ENCODE measurements at places on chromosomes 2 and 18. TPM values are rescaled to one million over a fixed set of nuclear protein-coding genes. Genes with fewer than 3 reads are reported as not detected.

Gene TEKT4
- not detected for total RNA-seq

Gene ELOA2
- total RNA-seq = not detected

Gene NPHP1
- total RNA-seq = 3.6 TPM

Gene POMC
- not detected for total RNA-seq

Gene TNFRSF11A
- not detected for total RNA-seq

GRCh38 chr2:40281021-40281940 lies 170.6 kb downstream of the SLC8A1 start:
- no peak for DNase-seq
- peaks cover 64% of the 10 kb centered on the region for H3K4me1 ChIP-seq
- H3K27me3 ChIP-seq = no peaks in the 10 kb centered on the region
- no peaks in the 10 kb centered on the region for H3K36me3 ChIP-seq
- H3K4me3 ChIP-seq = peak overlapping the region; percentile 49

DNA sequence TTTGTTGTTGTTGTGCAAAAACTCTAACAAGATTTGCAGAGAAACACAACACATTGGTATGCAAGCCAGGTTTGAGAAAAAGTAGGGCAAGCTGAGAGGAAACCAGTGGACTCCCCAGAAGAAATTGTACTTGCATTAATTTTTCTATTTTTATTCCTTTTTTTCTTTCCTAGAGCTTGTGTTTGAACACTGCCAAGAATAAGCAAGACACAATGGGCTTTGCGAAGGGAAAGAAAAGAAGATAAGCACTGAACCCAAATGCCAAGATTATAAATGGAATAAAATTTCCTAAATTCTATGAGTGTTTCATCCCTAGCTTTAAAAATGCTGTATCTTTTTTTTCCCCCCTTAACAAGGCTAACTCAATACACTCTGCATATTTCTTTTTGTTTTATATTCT lies 17.0 kb upstream of the CYTIP start:
- H3K4me1 ChIP-seq = peaks cover 21% of the 10 kb centered on the region
- peak overlapping the region; percentile 70 for H3K27ac ChIP-seq
- no peak for DNase-seq
- H3K4me3 ChIP-seq = no peak overlapping the region

GRCh38 chr18:28136071-28136470 lies 40.9 kb downstream of the CDH2 start:
- H3K4me3 ChIP-seq = no peak overlapping the region
- H3K4me1 ChIP-seq = no peaks in the 10 kb centered on the region
- H3K27ac ChIP-seq = no peak overlapping the region
- no peaks in the 10 kb centered on the region for H3K27me3 ChIP-seq
- peaks cover 15% of the 10 kb centered on the region for H3K36me3 ChIP-seq

DNA sequence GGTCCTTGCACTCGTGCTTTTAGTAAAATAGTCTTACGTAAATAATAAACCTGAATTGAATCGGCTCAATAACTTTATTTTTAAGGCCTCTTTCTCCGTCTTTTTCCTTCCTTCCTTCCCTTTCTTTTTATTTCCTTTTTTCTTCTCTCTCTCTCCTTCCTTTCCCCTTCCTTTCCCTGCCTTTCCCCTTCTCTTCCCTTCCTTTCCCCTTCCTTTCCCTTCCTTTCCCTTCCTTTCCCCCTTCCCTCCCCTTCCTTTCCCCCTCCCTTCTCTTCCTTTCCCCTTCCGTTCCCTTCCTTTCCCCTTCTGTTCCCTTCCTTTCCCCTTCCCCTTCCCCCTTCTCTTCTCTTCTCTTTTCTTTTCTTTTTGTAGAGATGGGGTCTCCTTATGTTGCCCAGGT lies 121.0 kb downstream of the NCKAP5 start:
- DNase-seq = no peak
- H3K27ac ChIP-seq = no peak overlapping the region
- peaks cover 11% of the 10 kb centered on the region for H3K27me3 ChIP-seq

DNA sequence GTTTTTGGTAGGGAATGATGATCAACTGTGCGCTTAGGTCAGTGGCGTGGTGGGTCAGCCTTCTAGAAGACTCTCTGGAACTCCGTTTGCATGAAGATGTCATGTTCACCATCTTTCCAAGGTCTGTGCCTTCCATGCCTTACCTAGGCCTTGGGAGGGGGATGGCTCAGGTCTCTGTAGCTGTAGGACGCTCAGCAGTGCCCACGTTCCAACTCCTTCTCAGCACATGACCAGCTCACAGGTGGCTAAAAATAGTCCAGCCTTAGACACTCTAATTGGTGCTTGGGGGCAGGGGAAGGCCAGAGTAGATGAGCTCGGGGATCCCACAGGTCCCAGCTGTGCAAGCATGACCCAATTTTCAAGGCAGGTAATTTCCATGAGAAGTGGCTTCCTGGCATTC lies 42.3 kb upstream of the TEX51 start:
- H3K27me3 ChIP-seq = peaks cover 3% of the 10 kb centered on the region
- no peaks in the 10 kb centered on the region for H3K4me1 ChIP-seq
- DNase-seq = peak; percentile 48

DNA sequence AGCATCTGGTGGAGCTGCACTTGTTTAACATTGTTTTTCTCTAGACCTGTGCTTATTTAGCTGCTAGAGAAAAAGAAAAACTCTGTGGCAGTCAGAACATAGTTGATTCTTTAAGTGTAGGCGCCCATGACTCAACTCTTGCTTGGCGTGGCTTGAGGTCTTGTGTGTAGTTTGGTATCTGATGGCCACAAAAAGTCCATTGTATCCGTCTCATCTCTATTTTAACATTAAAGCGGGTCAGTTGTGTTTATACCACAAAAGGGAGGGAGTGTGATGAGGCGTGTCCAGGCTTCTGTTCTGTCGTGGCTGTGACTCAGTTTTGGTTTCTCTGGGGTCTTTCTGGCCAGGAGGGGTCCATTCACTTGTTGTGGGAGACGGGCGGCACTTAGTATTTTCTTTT lies 24.2 kb upstream of the UGT1A8 start:
- no peaks in the 10 kb centered on the region for H3K4me1 ChIP-seq
- H3K27me3 ChIP-seq = peaks cover 15% of the 10 kb centered on the region
- no peaks in the 10 kb centered on the region for H3K36me3 ChIP-seq
- H3K27ac ChIP-seq = no peak overlapping the region
- DNase-seq = no peak

DNA sequence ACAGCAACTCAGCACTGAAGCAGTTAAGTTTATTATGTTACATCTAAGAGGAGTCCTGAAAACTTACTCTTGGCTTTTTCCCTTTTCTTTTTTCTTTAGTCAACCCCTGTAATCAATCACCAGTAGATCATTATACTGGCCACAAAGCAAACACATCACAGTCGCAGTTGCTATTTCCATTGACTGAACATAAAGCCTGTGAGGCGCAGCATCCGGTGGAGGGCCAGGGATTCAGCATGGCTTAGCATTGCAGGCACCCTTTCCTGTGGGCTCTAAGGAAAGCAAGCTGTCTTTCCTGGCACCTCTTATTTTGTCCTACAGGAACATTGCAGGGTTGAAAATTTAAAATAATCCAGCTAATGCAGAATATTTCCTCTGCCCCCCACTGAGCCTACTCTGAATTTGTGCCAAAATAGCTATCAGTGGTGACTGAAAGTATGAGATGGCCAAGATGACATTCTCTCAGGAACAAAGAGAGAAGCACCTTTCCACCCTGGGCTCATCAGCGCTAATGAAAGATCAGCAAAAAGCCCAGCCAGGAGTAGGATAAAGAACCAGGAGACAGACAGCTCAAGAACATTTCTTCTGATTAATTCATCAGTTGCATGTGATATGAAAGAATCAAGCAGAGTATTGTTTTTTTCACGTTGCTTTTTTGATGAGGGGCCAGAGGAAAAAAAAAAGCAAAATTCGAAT lies 85.3 kb upstream of the SULT1C3 start:
- H3K4me1 ChIP-seq = no peaks in the 10 kb centered on the region
- DNase-seq = no peak
- H3K27me3 ChIP-seq = peaks cover 48% of the 10 kb centered on the region
- no peak overlapping the region for H3K27ac ChIP-seq
- no peak overlapping the region for H3K4me3 ChIP-seq

DNA sequence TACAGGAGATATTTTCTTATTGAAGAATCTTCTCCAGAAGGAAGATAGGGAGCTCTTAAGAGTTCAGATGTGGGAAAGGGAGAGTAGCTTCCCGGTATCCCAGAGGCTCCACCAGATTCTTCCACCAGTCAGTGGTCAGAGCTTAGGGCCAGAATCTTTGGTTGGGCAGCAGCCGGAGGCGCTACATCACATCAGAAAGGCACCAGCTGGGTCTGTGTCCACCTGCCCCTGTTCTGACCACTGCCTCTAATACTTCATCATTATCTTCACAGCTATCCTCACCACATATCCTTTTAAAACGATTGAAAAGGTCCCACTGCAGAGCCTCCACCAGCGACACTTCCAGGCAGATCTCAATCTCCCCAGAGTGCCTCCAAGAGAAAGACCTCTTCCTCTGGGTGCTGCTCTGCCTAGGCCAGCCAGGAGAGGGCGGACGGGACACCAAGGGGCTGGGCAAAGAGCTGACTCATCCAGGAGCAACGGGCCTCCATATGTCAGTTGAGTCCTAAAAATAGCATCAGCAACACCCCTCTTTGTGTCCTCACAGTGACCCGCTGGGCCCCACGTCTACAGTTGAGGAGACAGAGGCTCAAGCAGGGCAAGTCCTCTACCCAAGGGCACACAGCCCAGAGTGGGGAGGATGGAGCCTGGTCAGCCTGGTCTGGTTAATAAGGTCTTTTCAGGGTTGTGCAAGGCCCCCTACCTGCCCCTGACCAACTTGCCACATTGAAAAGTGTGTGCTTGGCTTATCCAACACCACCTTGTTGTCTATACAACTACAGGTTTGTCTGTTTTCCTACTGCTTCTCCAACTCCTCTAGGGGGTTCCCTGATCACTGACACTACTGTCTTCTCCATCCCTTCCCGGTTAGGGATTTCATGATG lies 81.2 kb downstream of the ADD2 start:
- no peak overlapping the region for H3K4me3 ChIP-seq
- no peaks in the 10 kb centered on the region for H3K4me1 ChIP-seq
- H3K27ac ChIP-seq = no peak overlapping the region
- H3K27me3 ChIP-seq = no peaks in the 10 kb centered on the region

DNA sequence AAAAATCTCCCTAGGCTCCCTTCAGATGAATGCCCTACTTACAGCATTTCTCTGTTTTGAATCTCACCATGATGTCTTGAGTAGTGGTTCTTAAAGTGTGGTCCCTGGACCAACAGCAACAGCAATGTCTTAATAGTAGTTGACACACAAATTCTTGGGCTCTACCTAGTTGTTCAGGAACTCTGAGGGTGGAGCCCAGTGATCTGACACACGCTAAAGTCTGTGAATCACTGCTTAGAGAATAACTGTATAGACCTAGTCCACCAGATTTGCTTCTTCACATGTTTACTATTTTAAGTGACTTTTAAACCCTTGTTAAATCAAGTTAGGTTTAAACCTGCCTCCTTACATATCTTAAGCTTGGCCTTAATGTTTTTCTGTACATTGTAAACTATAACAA lies 47.6 kb upstream of the ARHGAP15 start:
- no peaks in the 10 kb centered on the region for H3K27me3 ChIP-seq
- peaks cover 6% of the 10 kb centered on the region for H3K4me1 ChIP-seq
- no peaks in the 10 kb centered on the region for H3K36me3 ChIP-seq

GRCh38 chr2:62540408-62541168 lies 34.6 kb upstream of the TMEM17 start:
- H3K4me3 ChIP-seq = no peak overlapping the region
- H3K27me3 ChIP-seq = peaks cover 11% of the 10 kb centered on the region
- no peaks in the 10 kb centered on the region for H3K4me1 ChIP-seq
- no peak for DNase-seq
